ENCODE measurements at places on chromosomes 1 and 21.

GRCh38 chr1:9397997-9398526 lies 105.4 kb downstream of the SPSB1 start:
- DNase-seq: no peak

DNA sequence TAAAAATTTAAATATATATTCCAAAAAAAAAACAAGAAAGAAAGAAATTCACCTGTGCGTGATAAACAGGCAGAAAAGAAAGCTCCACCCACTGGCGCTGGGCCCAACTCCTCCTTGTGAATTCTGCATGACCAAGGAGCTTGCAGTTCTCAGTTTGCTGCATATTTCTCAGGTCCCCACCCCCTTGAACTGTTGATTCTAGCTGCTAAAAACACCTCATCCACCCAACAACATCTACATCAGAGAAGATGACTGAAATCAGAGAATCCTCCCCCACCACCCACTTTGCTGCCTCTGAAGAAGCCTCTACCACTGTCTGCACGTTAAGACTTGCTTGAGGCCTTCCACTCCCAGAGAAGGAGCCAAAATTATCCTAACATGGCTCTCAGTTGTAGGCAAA lies 104.8 kb downstream of the RGS2 start:
- no peak for DNase-seq

GRCh38 chr1:91591175-91591974 lies 90.7 kb downstream of the CDC7 start:
- no peak for DNase-seq

DNA sequence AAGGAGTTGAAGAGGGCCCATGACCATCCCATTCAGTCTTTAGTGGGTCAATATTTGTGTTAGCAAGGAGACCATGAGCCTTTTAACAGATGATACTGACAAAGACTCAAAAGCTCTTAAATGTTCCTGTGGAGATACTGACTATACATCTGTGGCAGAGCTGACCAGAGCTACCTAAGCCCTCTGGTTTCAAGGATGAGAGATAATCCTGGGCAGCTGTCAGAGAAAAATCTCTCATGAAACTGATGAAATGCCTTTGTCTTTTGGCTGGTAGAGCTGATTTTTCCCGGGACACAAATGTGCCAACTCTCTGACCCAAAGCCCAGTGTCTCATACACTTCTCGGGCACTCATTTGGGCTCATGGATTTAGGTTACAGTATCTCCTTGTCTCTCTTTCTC lies 100.9 kb downstream of the XCL2 start:
- no peak for DNase-seq
